GM18507 (cell line): ENCODE measurements at places on chromosomes 12 and 14.

DNA sequence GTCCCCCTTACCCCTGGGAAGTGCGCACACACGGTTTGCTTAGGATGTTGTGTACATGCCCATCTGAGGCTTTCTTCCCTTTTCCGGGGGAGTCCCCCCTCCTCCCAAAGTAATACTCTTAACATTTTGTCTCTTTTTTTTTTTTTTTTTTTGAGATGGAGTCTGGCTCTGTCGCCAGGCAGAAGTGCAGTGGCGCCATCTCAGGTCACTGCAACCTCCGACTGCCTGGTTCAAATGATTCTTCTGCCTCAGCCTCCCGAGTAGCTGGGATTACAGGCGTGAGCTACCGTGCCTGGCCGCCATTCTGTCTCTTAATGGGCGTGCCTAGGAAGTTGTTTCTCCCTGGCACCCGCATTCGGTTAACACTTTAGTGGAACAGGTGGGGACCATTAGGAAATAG, 4.5 kb upstream of the GMFB start:
- no peak for DNase-seq

DNA sequence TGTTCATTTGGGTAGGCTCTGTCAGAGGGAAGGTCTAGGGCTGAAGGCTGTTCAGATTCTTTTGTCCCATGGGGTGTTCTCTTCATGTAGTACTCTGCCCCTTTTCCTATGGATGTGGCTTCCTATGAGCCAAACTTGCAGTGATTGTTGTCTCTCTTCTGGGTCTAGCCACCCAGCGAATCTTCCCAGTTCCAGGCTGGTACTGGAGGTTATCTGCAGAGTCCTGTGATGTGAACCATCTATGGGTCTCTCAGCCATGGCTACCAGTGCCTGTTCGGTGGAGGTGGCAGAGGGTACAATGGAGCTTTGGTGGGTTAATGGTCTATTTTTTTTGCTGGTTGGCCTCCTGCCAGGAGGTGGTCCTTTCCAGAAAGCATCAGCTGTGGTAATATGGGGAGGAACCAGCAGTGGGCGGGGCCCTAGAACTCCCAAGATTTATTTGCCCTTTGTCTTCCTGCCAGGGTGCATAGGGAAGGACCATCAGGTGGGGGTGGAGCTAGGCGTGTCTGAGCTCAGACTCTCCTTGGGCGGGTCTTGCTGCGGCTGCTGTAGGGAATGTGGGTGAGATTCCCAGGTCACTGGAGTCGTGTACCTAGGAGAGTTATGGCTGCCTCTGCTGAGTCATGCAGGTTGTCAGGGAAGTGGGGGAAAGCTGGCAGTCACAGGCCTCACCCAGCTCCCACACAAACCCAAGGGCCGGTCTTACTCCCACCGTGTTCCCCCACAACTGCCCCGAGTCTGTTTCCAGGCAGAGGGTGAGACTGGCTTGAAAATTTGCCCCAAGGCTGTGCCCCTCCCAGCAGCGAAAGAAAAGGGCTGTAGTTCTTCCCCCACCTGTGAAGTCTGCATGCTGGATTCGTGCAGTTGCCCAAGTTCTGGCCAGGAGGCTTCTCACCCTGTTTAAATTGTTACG, 17.5 kb downstream of the MTRFR start:
- DNase-seq = no peak

- DNase-seq = no peak
Observed at GRCh38 chr12:6206327-6206726, 6.1 kb downstream of the CD9 start.

GRCh38 chr14:50773632-50774541, 57.1 kb downstream of the NIN start:
- DNase-seq = no peak

DNA sequence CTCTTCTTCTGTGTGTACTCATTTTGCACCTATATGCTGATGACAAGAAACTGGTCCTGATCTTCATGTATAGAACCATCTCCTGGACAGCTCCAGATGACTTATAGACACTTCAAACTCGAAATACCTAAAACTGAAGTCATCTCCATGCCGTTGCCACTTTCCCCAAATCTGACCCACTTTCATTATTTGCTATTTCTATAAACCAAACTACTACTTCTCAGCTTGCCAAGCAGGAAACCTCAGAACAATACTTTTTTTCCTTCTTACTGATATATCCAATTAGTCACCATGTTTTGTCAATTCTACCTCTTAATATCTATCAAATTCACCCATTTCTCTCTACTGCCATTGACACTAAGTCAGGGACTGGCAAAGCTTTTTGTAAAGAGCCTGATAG, 14.8 kb downstream of the SGPP1 start:
- DNase-seq = no peak

GRCh38 chr14:29056041-29056566, 289.5 kb downstream of the FOXG1 start:
- no peak for DNase-seq

- DNase-seq = no peak
Observed at GRCh38 chr12:105562199-105562971, 231.9 kb downstream of the C12orf75 start.

DNA sequence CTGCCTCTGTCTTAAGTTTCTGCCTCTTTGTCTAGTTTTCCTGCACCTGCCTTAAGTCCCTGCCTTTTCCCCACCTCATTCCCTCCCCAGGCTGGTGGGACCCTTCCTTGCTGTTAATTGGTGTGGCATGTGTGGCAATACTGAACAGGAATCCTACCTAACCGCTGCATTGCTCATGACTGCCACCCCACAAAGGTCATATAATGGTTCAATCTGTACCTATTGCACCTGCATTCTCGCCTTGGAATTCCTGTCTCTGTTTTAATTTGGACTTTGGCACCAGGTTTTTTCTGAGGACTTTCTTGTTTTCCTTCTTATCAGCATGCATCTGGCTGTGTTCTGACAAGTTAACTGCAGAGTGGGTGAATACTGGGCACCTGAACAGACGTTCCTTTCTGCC, 966.2 kb upstream of the TMEM132C start:
- no peak for DNase-seq

DNA sequence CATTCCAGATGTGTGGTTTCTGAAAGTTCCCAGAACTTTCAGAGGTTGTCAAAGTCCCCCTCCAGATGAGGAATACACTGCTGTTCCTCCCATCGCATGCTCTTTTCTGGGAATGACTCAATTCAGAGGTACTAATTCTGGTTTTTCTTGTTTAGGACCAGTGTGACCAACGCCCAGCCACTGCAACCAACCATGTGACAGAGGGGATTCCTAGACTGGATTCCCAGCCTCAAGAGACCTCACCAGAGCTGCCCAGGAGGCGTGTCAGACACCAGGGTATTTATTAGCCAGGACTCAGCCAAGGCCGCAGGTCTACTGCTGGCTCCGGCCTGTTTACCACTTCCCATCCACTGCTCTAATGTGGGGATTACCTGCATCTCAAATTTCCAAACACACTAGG, 24.2 kb downstream of the TRAFD1 start:
- DNase-seq = no peak

GRCh38 chr12:122836027-122836921, 1.0 kb downstream of the HIP1R start:
- no peak for DNase-seq

DNA sequence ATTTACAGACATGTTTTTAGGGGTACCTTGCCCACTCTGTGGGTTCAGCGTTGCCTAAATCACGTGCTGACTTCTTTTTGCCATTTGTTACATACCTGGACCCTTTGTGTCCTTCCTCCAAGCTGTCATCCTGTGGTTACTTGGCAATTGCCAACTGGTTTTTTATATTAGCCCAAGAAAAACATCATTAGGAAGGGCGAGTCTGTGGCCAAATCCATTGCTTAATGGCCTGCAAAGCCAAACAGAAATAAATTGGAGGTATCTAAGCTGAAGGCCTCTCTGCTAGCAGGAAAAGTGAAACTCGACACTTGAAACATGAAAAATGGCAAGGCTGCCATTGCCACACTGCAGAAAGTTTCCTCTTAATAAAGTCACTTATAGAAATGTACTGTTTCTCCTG, 190.4 kb downstream of the NUAK1 start:
- DNase-seq = no peak

- DNase-seq = no peak
Observed at GRCh38 chr12:21940549-21941505, at the start of gene ABCC9. ABCC9 (minus strand) TSS chr12:21941426; CDS start chr12:21936674, 4,752 bp downstream.

DNA sequence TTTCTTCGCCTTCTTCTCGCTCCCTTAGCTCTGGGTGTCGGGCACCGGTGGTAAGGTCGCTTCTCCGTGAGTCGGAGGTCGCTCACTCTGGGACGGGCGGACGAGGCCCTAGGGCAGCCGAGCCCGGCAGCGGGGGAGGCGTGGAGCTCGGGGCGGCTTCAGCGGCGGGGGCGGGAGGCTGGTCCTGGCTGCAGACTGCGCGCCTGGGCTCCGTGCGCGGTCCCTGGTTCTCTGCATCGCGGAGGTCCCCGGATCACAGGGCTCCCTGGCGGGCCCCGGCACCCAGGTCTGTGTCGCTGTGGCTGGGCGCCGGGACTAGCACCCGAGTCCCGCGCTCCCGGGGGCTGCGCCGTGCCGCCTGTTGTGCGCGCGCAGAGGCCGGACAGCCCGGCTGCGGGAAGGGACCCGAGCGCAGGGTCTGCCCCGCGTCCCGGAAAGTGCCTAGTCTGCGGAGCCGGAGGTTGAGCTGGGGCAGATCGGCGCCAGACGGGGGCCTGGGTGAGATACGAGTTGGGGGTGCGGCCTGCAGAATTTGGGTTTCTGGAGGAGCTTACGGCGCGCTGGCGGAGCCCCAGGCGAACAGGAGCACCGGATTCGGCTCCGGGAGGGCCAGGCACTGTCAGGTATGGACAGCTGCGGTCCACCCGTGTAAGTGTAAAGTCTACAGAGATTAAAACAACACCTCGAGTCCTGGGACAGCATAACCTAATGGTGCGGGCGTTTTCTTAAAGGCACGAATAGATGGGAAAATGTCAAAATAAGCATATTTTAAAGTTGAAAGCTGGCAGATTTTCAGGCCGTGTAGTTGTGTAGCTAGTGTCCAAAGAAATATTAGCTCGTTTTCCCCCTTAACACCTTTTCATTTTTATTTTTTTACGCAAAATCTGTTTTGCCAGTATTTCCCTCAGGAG, 713 bp downstream of the FRMD6 start:
- DNase-seq = no peak

- DNase-seq = no peak
Observed at GRCh38 chr14:98234208-98234607, 1037.8 kb downstream of the BCL11B start.

DNA sequence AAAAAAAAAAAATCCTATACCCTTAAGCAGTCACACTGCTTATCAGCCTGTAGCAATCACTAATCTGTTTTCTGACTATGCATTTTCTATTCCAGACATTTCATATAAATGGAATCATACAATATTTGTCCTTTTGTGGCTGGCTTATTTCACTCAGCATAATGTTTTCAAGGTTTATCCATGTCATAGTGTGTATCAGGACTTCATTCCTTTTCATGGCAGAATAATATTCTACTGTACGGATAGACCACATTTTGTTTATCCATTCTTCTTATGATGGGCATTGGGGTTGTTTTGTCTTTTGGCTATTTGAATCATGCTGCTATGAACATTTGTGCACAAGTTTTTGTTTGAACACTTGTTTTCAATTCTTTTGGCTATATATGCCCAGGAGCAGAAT, 8.6 kb upstream of the KSR2 start:
- DNase-seq = no peak

DNA sequence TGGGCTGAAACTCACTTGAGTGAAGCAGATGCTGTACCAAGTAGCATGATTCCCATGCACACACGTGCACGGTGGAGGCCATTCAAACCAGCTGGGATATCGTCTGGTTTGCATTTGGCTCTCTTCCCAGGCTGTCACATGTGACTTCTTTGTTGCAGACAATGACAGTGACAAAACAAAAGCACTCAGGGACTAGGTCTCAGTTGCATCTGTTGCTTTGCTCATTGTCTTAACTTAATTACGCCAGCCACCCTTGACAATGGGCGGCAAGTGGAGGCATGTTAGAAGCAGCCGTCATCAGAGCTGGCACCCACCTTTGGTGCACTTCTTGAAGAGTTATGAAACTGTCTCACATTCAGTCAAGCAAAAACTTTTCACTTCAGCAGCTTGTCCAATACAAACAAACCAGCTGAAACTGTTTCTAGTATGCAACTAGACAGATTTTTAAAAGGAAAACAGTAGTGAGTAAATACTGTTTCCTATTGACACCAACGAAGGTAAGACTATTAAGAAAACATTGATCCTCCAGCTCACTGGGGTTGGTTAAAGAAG, 74.3 kb downstream of the IGF1 start:
- no peak for DNase-seq

DNA sequence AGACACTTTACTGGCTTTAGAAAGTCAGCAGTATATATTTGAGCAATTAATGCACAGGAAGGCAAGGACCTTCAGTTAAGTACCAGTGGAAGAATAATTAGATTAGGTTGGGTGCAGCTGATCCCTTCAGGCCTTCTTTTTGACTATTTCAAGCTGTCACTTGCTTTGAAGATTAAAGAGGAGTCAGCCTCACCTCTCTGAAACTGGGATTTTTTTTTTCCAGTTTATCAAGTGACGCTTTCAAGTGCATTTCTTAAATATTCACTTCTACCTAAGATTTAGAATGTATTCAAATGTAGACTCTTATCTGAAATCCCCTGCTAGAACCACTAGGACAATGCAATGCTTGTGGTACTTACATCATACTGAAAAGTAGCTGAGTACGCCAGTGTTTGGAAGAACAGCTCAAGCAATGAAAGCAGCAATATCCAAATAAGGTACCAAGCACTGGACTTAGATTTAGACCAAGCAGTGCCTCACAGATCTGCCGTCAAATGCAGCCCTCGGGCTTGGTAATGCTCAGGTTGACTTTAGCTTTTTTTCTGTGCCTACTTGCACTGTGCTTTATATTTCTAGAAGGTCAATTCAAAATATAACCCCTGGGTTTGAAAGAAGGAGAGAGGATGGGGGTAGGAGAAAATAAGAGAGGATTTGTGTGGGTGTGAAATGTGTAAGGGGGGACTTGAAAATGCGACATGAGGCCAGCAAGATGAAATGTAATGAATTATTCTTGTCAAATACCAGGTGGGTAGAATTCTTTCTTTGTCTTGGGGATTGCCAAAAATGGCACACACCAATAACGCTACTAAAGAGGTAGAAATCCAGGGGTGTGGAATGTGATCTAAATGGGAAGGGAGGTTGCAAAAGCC, 3.7 kb upstream of the FERMT2 start:
- no peak for DNase-seq

DNA sequence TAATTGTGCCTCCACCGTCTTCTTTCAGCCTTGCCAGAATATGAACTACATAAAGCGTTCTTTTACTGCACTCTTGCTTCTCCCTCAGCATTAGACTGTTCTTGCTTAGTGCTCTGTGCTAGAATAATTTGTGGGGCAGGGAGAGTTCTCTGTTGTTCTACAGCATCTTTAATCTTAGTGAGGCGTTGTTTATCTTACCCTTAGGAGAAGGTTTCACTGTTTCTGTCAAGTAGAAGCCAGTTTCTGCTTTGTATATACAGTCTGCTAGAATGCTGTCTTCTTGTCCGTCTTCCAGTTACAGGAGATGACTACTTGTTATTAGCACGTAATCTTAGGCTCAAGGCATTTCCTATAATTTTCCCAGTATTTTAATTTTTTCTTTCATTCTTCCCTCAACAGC, 458.0 kb downstream of the FLRT2 start:
- no peak for DNase-seq
